Astrocyte of the hippocampus (primary cell): ENCODE measurements at places on chromosomes 11 and 22.
A peak's percentile ranks its signal among the peaks of the same experiment; 100 is the strongest.

DNA sequence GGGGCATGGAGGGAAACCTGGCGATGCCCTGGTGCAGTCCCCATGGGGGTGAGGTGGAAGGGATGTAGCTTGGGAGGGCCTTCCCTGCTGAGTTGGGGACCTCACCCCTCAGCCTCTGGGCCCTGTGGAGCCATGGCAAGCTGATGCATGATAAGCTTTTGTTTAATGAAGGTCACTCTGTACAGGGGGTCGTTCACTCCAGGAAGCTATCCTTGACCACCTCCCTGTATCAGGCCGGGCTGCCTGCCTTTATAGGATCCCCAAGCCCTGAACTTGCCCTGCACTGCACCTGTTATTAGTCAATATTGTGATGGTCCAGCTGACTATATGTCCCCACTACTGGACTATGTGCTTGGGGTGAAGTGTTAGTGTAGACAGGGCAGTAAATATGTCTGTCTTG, 49.7 kb upstream of the MYEOV start:
- no peak for DNase-seq

DNA sequence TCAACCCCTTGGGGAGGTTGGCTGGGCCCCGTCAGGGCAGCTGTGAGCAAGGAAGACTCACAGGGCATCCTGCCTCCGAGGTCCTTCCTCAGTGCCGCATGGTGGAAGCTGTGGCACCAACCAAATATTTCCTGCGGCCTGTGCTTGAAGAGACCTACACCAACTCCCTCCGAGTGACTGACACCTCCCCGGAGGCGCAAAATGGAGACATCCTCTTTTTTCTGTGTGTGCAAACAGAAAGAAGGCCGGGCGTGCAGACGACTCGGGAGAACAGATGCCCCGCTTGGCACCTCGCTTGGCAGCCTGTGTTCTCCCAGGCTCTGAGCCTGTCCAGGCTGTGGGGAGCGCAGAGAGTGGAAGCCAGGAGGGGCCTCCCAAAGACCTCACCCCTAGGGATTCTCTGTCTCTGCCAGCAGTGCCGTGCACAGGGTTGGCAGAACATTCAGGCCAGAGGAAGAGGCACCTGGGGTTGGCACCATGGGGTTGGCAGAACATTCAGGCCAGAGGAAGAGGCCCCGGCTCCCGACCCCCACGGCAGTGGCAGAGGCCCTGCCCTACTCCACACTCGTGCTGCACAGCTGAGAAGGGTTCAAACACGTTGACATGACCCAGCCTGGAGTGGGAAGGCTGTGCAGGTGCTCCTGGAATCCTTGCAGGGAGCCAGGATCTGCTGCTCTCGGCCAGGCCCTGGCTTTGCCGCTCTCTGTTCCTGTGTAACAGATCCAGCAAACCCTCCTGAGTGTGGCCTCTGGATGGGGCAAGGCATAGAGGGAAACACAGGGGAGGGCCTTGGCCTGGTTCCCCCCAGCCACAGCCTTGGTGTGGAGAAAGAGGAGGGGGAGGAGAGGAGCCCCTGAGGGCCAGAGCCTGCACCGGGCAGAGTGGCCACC, 805.5 kb downstream of the BRD1 start:
- DNase-seq = no peak

DNA sequence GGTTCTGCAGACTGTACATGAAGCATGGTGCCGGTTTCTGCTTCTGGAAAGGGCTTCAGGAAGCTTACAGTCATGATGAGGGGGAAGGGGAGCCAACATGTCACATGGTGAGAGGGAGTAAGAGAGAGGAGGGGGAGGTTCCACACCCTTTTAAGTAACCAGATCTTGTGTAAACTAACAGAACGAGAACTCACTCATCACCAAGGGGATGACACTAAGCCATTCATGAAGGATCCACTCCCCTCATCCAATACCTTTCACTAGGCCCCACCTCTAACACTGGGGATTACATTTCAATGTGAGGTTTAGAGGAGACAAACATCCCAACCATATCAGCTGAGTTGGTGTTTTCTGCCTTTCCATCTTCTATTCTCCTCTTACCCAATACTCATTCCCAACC, 83.5 kb downstream of the BDNF start:
- no peak for DNase-seq

DNA sequence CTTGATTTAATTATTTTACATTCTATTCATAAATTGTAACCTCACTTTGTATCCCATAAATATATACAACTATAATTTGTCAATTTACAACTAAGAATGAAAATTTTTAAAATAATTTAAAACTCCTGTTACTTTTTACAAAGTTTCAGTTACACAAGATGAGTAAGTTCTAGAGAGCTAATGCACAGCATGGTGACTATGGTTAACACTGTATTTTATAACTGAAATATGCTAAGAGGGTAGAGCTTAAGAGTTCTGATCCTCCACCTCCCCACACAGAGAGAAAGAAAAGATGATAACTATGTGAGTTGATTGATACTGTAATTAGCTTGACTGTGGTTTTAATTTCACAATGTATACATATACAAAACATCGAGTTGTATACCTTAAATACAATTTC, 412.5 kb upstream of the DDI1 start:
- DNase-seq = no peak

DNA sequence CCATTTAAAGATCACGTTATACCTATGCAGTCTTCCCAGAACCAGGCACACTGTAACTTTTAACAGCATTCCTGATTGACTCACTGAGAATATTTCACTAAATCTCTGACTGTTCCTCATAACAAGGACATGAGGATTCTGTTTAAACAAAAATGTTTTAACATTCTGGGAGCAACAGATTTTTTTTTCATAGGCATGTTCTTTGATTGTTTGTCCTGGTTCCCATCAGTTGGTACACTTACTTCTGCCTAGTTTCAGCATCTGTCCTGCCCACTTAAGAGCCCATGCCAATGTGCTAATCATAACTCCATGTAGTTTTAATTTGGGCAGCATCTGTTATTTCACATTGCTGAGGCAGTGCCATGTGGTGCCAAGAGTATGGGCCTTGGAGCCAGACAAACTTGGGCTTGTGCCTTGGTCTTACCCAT, 138.5 kb upstream of the CTSC start:
- no peak for DNase-seq

GRCh38 chr11:79285756-79286155, 155.1 kb downstream of the TENM4 start:
- no peak for DNase-seq

- DNase-seq = no peak
Observed at GRCh38 chr11:15940462-15941205, 415.7 kb downstream of the SOX6 start.

GRCh38 chr11:32006799-32007388, 84.0 kb upstream of the RCN1 start:
- DNase-seq = peak; percentile 76

GRCh38 chr11:2420502-2421225, 20.1 kb downstream of the TSSC4 start:
- DNase-seq = peak; percentile 85

DNA sequence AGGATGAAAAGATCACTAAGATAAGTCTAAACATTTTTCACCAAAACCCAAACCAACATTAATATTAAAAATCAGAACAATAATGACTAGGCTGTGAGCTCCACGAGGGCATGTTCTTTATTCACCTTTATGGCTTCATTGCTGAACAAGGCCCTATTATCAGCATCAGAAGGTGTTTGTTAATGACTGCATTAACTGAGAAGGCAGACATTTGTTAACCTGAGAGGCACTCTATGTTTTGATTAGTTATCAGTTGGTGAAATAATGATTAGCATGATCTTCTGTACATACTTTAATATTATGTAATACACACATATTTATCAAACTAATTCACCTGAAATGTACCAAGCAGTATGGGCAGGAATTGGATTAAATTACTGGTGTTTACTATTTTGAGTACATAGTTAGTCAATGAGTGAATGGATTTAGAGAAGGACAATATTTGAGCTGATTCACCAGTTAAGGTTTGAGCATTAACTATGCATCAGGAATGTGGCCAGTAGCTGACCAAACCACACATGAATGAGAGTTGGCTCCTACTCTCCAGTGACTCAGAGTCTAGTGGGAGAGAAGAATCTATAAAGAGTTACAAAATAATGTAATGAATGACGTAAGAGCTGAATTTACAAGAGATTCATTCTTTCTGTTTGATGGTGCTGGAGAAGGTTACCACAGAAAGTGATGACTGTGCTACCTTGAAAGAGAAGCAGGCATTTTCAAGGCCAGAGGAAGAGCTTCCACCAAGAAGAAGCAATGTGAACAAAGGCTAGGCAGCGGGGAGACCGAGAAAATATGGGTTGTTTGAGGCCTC, 6.7 kb downstream of the IL18 start:
- DNase-seq = peak; percentile 98

DNA sequence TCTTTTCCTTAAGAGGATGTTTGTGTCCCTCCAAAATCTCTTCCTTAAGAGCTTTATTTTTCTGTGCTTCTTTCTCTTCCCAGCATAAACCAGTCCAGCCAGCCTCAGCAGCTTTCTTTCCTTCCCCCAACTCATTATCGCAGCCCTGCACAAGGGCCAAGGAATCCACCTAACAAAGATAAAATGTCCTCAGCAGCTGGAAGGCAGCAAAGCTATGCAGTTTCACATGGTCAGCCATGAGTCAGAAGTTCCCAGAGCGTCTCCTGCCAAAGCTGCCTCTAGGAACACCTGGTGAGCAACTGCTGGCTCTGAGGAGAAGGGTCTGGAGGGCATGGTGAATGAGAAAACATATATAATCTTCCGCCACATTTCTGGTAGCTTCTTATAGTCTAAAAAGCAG, 45.3 kb upstream of the HMGXB4 start:
- peak; percentile 79 for DNase-seq

GRCh38 chr22:38733724-38734381, 21.9 kb downstream of the SUN2 start:
- peak; percentile 53 for DNase-seq

DNA sequence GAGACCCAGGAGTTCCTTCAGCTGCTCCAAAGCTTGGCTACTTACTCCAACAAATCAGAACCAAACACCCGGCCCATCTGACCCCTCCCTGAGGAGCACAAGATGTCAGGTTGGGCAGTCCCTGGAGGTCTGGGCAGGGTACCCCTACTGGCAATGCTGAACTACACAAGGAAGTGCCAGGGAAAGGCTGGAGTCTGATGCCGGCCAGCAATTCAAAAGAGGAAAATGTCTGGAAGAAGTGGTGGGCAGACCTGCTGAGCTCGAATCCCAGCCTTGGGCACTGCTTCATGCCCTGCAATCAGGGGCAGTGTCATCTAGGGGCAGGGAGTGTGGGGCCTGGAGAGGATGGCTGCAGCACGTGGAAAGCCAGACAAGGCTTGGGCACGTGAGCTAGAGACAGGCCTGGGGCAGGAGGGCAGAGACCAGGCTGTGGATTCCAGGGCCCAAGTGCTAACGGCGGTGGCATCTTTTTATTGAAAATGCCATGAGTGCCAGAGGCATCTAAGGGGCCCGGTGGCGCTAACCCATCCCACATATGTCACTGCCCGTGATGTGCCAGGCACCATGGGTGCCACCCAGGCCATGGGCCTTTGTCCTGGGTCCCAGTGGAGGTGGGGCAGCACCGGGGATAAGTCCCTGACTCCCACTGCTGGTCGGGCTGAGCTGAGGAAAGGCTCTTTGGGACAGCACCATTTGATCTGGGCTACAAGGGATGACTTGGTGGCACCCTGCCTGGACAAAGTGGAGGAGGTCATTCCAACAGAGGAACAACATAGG, 97.9 kb upstream of the PITPNB start:
- no peak for DNase-seq

- peak; percentile 42 for DNase-seq
Observed at GRCh38 chr11:130775306-130776060, 140.8 kb downstream of the SNX19 start.

DNA sequence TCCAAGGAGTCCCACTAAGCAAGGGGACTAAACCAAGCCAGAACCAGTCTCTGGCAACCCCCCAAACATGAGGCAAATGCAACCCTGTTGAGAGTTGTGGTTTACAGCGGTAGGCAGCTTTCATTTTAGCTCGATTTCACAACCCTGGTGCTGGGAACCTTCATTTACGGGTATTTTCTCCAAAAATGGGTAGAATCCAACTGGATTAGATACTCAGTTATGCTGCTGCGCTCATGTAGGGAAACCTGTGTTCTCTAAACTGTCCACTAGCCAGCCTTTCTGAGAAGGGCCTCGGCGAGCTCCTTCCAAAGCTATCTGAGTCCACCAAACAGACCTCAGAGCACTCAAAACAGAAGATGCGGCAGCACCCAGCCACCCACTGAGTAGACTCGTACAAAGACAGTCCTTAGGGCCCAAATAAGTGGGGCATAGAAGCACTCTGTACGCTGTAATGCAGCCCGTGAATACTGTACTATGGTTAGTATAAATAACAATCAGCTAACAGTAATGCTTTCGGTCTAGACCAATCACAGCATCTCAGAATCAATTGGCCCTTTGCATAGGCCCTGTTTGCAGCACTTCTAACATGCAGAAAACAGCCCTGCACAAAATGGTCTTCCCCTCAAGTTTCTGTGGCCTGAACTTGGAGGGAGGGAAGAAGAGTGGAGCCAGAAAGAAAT, 104.7 kb downstream of the ETS1 start:
- peak; percentile 66 for DNase-seq

DNA sequence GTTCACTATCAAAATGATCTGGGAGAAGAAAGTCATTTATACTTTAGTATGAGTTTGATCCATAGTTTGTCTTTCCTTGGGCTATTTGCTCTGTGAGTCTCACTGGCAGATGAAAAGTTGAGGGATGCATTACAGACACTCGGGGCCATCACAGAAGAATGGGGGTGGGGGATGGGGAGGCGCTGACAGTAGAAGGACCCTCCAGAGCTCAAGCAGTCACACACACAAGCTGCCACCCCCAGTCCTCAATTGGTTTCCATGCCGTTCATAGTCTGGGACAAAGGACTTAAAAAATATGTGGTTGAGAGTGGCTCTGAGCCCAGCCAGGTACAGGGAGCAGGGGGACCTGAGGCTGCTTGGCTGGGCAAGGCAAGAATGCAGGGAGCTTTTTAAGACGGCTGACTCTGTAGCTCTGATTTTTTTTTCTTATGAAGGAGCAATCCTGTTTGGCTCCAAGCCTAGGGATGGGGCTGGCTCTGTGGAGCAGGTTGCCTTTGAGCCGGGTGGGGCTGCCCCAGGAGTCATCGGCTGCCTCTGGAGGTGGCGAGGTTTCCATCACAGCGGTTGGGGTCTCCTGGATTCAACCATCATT, 13.3 kb upstream of the ANO1 start:
- no peak for DNase-seq

DNA sequence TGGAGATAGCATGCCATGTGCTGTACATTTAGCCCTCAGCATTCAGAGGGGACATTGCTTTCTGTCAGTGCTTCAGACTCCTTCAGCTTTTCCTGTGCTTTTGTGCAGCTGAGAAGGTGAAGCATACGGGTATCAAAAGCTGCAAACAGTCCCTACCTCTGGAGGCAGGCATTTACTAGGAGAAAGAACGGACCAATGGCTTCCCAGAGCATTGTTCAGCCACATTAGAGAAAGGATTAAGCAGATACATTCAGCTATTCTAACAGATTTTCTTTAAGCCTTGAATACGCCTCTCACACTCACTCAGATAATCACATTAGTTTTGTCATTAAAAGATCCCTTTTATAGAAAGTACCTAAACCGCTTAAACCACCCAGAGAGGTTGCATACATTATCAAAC, 80.7 kb upstream of the FAM181B start:
- DNase-seq = no peak

GRCh38 chr11:82895437-82896091, 4.7 kb downstream of the PRCP start:
- DNase-seq = no peak
